ENCODE measurements at places on chromosomes 11 and 22.

GRCh38 chr22:39173050-39173706, 20.7 kb upstream of the CBX7 start:
- DNase-seq: no peak

GRCh38 chr11:74077193-74077592, 68.3 kb upstream of the UCP3 start:
- no peak for DNase-seq

- DNase-seq: no peak
Measured at GRCh38 chr22:19177164-19178064, 1.1 kb downstream of the SLC25A1 start.

DNA sequence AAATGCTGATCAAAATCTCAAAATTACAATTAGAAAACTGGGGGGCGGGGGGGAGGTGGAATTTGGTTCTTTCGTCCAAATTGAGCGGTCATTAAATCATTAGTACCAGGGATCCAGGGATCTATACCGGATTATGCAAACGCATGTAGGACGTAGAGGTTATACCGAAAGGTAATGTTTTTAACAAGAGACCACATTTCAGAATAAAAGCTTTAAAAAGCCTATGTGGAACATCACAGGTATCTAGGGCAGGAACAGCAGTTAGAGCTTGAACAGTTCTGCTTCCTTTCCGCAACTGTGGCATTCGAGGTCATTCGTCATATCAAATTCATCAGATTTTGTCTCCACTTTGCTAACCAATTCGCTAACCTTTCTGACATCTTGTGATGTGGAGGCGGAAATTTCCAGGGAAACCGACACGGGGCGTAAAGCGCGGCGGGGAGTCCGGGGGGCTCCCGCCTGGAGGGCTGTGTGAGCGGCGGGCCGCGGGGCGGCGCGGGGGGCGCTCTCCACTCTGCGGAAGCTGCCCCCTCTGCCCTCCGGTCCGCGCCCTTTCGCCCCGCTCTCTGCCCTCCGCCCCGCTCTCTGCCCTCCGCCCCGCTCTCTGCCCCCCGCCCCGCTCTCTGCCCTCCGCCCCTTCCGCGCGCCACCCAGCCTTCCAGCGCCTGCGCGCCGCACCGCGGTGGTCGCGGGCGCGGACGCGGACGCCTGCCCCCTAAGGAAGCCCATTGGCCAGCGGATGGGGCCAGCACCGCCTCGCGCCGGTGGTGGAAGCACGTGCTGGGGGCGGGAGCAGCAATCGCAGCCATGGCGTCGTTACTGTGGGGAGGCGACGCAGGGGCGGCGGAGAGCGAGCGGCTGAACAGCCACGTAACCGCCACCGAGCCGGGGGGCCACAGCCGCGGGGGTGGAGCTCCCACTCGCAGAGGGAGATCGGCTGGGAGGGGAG, at the start of gene DDX25:
TSS of gene DDX25 (plus strand) at position 798 of the 949 bp plus-strand sequence. CDS start at position 808, 10 bp downstream.
- no peak for DNase-seq

- no peak for DNase-seq
Measured at GRCh38 chr11:122616718-122617117, 38.8 kb upstream of the UBASH3B start.

DNA sequence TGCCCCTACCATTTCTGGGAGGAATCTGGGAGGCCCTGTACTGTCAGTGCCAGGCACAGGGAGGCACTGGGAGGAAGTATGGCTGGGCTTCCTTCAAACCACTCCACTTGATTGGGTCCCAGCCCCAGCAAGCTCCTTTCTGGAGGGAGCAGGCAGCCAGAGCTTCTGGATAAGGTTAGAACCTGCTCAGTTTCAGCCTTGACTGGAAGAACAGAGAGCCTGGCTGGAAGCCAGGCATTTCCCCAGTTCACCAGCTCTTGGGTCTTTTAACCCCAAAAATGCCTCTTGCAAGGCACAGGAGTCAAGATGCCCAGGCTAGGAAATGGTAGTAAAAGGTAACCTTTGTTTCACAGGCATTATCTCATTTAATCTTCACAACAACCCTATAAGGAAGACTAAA, 9.0 kb upstream of the KCTD14 start:
- DNase-seq: no peak

GRCh38 chr11:104645261-104646222, 252.7 kb downstream of the CASP12 start:
- DNase-seq: no peak

- DNase-seq: no peak
Measured at GRCh38 chr11:94910779-94911178, 62.6 kb downstream of the CWC15 start.

DNA sequence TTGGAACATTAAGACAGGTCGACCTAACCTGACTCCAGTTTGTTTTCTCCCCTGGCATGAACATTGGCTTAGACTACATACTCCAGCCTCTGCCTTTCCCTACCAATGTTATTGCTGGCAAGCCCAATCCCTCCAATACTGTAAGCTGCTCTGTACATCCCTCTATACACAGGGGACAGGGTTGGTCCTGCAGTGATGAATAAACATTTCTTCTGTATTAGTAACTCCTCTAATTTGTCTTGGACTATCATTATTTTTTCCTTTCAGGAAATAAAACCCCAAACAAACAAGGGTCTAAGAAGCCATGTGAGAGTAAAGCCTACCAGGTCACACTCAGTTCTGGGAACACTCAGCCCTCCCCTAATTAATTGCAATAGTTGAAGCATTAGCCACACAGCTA, 35.1 kb upstream of the FJX1 start:
- DNase-seq: no peak

GRCh38 chr11:124894606-124895430, 2.8 kb downstream of the ROBO4 start:
- no peak for DNase-seq

- no peak for DNase-seq
Measured at GRCh38 chr11:112637876-112638275, 323.3 kb upstream of the NCAM1 start.

GRCh38 chr22:24408630-24409029, 18.8 kb upstream of the ADORA2A start:
- DNase-seq: no peak

DNA sequence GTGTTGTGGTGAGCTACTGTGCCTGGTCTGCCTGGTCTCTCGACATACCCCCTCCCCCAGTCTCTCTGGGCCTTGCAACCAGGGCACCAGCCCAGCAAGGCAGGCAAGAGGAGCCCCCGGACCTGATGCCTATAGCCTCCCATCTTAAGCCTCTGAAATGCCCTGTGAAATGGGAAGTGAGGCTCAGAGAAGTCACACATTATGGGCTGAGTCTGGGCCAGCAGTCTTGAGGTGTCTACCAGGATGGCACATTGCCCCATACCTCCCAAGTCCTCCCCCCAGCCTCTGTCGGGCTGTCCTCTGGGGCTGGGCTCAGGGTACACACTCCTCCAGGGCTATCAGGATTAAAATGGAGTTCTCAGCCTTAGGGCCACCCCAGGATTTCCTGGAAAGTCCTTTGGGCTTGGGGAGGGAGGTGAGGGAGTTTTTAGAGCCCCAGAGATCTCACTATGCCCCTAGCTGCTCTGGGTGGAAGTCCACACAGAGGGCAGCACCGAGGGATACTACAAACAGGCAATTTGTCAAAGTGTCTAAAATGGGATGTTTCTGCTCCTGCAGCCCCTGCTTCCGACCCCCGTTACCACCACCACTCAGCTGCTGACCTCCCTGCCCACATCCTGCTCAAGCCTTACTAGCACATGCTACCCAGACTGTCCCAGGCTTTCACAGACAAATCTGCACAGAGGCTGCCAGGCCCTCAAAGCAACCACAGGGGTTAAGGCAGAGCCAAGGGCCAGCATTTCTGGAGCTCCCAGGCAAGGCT, 3.1 kb upstream of the SH3BP1 start:
- DNase-seq: no peak

- no peak for DNase-seq
Measured at GRCh38 chr11:108278546-108278945, 55.7 kb downstream of the ATM start.

DNA sequence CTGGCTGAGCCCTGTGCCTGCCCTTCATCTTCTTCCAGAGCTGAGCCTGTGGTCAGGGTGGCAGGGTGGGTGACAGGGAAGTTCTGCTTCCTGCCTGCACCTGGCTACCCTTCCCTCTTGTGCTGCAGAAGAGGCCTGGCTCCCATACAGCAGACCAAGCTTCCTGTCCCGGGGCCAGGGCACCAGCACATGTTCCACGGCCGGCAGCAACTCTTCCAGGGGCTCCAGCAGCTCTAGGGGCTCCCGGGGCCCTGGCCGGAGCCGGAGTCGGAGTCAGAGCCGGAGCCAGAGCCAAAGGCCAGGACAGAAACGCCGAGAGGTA, 15.0 kb downstream of the ROBO3 start:
- DNase-seq: no peak

DNA sequence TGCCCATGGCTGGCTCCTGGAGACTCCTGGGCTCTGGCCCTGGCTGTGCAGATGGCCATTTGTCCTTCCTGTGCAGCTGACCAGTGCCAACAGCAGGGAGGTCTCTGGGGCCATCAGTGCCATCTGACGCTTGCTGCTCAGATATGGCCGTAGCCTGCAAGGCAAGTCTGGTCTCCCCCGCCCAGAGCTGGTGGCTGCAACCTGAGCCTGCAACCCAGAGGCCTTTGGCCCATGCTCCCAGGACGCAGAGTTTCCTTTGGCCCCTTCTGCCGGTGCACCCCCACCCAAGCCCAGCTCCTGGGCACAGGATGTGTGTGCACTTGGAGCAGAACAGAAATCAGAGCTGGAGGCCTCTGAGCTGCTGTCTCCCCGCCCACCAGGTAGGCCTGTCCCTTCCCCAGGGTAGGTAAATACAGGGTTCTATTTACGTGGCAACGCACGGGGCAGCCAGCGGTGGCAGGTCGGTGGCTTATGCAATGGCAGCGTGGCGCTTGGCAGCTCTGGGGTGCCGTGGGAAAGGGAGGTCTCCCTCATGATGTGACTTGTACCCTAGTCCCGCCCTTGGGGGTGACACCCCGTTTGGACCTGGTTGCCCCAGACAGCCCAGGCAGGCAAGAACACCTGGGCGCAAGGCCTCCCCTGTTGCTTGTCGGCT, 21.0 kb upstream of the MYEOV start:
- DNase-seq: no peak

DNA sequence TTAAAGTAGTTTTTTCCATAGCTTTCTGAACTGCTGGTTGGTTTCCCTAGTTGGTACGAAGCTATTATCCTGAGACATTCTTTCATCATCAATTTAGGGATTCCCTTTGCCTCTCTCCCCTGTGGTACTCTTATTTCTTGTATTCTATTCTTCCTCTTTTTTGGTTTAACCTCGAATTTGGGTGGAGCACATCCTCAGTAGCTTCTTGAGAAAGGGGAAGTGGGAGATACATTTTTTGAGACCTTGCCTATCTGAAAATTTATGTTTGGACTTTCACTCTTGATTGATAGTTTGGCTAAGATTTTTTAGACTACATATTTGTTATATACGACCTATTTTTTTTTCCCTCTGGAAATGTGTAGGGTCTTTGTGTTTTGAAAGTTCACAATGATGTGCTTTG, 121.7 kb upstream of the ZBED5 start:
- DNase-seq: no peak

- no peak for DNase-seq
Measured at GRCh38 chr11:126436209-126436755, 80.8 kb downstream of the ST3GAL4 start.

- no peak for DNase-seq
Measured at GRCh38 chr11:88012456-88012855, 162.8 kb downstream of the RAB38 start.

GRCh38 chr22:20520093-20520511, 12.7 kb downstream of the MED15 start:
- no peak for DNase-seq

DNA sequence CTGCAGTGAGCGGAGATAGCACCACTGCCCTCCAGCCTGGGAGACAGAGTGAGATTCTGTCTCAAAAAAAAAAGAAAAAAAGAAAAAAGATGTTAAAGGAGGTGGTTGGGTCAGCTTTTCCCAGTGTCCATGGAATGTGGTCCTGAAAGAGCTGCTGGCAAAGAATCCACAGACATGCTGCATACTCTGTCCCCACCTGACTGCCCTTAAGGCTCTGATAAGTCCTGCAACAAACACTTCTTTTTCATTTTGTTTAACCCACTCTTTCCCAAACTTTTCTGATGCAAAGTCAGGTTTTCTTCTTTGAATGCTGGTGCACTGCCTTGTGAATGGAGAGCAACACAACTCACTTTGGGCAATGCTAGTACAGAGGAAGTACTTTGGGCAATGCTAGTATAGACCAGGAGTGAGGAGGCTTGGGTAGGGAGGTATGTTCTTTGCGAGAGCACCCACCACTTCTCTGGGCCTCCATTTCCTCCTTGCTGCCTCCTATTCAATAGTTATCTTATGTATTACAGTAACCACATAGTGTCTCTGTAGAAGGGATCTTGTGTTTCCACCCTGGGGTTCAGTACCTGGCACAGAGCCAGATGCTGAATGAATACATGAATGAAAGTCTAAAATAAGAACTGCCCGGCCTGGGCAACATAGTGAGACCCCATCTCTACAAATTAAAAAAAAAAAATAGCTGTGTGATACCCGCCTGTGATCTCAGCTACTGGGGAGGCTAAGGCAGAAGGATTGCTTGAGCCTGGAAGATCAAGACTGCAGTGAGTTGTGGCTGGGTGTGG, 18.9 kb downstream of the LIF start:
- no peak for DNase-seq

DNA sequence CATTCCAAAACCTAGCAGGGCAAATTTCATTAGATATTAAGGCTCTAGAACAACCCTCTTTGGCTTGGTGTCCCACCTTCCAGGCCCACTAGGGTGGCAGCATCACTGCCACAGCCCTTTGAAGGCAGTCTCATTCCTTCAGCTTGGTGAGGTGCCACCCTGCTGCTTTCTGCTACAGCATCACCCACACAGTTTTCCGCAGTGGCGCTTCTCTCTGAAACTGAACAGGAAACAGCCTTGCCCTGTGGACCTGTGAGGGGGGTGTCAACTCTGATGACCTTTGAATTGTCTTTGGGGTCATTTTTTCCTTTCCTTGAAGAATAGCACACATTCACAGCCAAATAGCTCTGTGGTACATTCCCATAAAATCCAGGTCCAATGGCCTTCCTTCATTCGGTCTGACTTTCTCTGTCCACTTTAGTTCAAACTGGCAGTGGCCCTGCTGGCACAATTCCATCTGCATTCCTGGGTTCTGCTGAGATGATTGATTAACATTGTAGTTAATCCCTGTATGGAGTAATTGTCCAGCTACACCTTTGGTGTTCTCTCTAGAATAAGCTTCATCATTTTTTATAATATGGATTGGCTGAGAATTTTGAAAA, 251.9 kb upstream of the FAT3 start:
- no peak for DNase-seq
